Myocyte (in vitro differentiated cells): ENCODE measurements at places on chromosomes 2 and 18.

DNA sequence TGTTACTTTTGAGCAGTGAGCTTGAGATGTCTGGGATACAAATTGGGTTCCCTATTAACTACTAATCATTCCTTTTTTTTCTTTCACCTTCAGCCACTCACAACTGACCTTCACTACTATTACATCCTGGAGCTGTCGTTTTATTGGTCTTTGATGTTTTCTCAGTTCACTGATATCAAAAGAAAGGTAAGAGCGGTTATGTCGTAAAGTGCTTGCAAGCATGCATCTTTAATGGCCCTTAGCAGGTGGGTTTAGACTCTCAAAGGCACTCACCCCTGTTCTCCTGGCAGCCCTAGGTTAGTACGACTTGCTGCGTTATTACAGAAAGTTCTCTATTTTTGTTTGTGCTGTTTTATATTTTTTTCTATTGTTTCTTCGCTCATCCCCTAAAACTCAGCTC, 107.6 kb upstream of the NOSTRIN start:
- no peak for DNase-seq

DNA sequence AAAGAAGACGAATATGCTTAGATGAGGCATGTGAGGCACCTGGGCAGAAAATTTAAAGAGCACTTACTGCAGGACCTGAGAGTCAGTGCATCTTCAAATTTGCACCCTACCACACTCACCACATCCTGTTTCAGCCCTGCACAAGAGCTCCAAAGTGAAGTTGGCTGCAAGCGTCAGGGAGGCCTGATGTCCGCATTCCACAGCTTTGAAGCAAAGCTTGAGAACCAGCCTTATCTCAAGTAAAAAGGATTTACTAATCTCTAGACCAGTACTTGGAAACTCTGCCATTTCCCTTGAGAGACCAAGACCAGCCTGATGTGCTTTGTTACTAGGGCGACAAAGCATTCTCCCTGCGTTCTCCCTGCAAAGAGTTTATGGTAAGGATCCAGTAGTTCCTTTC, 3.4 kb upstream of the ASNSD1 start:
- no peak for DNase-seq

GRCh38 chr2:47518497-47519146, 115.7 kb downstream of the MSH2 start:
- DNase-seq, result no peak

DNA sequence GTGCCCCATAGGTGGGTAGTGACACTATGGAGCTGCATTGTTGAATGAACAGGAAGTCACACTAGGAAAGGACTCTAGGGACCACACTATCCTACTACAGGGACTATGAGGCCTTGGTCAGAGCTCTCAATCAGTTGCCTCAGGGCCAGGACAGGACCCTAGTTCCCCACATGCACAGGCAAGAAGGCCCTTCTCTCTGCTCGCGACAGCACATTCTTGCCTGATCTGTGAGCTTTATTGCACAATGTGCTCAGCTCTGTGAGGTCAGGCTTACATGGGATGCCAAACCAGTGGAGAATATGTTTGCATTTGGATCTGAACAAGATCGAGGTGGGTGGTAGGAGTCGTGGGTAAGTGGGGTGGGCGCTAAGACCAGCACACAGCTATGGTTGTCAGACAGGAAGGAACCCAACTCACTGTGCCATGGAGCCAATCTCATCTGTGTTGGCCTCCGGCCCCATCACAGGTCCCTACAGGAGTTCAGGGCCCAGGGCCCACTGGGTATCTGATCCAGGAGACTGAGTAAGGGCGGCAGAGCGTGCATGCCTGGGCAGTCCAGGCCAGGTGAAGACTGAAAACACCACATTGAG, 8.0 kb downstream of the PCARE start:
- DNase-seq, result no peak

- no peak for DNase-seq
Observed at GRCh38 chr18:43789234-43790000, 512.1 kb upstream of the SYT4 start.

- no peak for DNase-seq
Observed at GRCh38 chr2:26861610-26862224, 13.8 kb downstream of the DPYSL5 start.

DNA sequence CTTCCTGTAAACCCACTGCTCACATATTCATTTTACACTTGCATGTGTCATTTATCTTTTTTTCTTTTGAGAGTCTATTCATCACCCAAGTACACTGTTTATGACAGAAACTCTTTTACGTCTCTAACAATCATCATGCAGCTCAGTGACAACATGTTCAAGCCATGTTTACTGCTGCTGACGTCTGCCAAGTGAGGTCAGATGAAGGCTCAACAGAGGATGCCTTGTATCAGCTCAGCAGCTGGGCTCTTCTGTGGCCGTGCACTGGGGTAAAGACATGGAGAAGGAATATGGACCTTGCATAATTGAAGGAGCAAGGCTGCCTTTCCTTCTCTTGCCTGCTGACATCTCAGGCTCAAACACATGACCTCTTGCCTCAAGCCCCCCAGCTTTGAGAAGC, 99.6 kb downstream of the ADD2 start:
- DNase-seq, result no peak

DNA sequence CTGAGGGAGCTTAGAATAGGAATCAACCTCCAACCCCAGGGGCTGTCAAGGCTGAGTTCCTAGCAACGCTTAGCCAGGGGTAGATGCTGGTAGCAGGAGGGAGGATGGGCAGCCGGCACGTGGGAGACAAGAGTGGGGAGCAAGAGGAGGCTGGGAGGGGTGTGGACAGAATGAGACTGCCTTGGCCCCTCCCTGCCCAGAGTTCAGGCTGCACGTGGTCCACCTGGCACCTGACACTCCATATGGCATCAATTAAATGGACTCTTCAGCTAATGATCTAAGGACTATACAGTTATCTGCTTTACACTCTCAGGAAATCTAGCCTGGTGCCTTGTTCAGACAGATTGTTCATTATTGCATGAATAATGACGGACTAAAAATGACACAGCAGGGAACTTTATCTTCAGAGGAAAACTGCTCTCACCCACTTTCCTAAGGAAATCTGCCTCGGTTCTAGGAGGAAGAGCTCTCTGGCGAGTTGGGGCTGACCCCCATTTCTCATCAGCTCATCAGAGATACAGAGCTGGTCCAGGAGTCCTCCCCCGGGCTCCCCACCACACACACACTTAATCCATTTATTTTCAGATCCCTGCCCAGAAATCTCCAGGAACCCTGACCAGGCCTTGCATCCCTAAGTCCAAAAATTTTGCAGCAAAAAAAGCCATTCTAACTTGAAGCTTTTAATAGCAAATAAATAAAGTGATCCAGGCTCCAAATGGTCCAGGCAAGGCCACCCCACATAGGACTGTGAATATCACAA, 102.1 kb upstream of the CDC42EP3 start:
- DNase-seq, result no peak
